HepG2 (cell line): ENCODE measurements at places on chromosomes 5 and 9.

DNA sequence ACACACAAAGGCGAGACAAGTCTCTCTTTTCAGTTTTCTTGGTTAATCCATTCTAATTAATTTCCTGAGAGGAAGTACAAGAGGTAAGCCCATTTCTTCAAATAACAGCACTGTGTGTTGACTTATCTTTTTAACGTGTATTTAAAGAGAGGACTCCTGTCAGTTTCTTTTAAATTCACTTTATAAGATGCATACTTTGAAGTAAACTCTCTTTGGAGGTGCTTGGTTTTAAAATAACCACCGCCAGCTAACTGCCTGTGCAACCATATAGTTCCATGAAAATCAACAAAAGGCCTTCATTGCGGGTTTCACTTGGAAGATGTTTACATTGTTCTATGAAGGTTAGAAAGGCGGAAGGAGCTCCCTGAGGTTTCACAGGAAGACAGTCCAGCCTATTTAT is 13.1 kb upstream of the SERINC5 start:
- DNase-seq = no peak

GRCh38 chr9:79584655-79584982 is 12.9 kb downstream of the TLE4 start:
- no peak for DNase-seq

- DNase-seq = no peak
These were observed 16.6 kb upstream of the FBP2 start for GRCh38 chr9:94610181-94610606.

- no peak for DNase-seq
These were observed 71.1 kb downstream of the FBXL7 start for GRCh38 chr5:15571081-15571480.

DNA sequence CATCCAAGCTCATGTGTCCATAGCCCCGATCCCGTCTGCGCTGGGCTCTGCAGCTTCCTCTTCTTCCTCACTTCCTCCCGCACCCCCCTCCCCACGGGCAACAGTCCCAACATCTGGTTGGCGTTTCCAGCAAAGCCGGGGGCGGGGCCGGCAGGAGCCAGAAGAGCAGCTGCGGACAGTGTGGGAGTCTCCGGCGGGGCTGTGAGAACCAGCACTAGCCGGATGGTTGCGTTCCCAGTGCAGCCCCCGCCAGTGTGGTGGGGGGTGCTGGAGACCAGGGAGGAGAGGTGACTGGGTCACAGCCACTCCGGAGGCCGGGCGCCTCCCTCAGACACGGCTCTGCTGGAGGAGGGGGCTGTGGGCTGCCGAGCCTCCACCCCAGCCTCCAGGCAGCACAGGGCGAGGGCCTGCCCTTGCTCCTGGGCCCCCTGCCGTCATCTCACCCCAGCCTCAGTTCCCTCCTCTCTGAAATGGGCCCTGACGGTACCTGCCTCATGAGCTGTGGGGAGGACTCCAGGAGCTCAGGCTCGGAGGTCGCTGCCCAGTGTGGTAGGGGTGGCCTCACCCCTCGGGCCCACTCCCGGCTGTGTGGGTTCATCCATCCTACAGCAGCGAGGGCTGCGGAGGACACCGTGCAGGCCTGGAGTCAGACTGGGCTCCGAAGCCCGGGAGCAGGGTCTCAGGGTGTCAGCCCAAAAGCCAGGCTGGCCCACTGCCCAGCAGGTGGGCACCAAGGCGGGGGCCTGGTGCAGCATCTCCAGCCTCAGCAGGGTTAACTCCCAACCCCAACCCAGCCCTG is 41.5 kb upstream of the NOTCH1 start:
- no peak for DNase-seq

DNA sequence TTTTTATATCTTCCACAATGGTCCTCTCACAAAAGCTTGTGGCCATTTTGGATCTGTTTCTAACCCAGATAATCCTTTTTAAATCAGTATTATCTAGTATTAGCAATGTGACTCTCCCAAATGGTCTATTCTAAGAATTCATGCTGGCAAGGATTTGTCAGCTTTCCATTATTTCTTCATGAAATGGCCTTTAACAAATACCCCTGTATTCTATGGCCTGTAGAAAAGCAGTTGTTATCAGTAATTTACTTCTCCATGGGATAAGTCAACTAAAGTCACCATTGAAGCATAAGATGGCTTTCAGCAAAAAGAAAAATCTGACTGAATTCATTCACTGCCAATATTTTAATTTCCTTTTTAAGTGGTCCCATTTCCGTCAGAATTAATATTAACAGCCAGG is 346.4 kb upstream of the FAM174A start:
- no peak for DNase-seq

DNA sequence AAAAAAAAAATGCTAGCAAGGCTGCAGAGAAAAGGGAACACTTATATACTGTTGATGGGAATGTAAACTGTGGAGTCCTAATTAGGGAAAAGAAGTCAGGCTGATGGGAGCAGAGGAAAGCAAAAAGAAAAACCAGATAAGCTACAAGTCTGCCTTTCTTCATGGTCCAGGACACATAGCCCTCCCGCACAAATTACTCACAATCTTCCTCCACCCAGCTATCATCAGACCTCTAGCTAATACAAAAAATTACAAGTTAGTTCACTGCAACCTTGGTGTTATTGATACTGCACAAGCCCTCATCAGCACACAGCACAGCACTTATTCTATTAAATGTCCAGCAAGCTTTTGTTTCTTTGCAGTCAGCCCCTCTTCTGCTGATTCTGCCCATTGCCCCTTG is 186.0 kb upstream of the ADRA1B start:
- no peak for DNase-seq

- DNase-seq = no peak
These were observed 104.6 kb downstream of the MTX3 start for GRCh38 chr5:79886456-79886855.

DNA sequence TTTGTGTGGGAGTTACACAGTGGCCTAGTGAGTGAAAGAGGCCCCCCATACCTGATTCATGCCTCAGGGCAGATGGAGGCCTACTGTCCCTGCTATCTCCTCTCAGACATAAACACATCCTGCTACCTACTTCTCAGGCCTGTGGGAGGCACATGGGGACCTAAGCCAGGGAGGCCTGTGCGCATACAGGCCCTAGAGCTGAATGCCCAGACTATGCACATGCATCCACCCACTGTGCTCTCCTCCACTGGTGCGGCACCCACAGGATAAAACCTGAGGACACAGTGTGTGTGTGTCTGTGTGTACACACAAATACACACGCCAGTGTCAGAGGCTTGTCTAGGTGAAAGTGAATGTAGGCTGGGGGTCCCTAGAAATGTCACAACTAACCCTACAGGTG is 1.4 kb downstream of the PAX5 start:
- no peak for DNase-seq

DNA sequence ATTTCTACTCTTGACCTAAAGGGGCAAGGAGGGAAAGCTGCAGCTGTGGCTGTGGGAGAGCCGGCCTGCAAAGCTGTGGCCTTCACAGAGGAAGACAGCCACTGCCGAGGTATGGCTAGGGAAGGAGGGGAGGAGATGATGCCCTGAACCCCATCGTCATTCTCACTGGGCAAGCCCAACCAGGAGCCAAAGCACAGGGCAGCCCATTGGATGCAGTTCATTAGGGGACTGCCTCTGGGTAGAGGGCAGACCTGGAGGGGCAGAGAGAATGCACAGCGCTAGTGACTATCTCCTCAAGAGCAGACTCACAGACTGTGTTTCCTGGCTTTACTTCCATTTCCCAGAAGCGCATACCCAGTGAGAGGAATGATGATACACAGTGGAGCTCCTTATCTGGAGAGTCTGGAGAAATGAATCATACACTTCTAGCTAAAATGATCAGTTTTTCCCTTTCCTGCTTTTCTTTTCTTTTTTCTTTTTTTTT is 47.2 kb upstream of the TTC23L start:
- no peak for DNase-seq

DNA sequence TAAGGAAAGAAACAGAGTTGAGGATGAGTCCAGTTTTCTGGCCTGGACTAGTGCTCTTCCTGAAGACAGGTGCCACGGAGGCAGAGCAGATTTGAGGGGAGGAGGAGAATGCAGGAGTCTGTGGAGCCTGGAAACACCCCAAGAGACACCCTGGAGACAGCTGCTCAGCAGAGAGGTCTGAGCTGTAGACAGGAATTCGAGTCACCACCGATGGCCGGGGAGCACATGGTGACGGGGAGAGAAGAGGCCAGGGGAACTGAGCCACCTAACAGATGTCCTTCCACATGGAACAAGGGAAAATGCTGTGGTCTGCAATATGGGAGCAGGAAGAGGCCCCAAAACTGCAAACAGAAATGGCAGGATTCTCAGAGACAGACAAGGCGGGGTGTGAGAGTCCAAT is 22.9 kb downstream of the CPLX2 start:
- DNase-seq = no peak

DNA sequence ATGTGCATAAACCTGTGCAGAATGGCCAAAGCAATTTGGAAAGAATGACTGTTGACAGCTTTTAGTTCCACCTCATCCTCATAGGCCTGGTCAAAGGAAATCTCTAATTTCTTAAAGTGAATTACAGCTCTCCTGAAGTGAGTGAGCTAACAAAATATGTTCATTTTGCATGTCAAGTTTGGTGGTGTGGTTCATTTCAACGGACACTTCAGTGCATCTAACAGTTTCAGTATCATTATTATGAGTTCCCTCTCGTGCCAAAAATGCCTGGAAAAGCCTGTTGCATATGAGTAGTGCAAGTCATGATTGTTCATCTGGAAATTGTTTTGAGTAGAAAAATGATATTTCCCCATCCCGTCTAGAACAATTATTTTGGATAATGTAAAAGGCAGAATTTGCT is 53.2 kb upstream of the HMHB1 start:
- DNase-seq = no peak

- no peak for DNase-seq
These were observed 66.9 kb upstream of the SV2C start for GRCh38 chr5:76016258-76016657.

GRCh38 chr9:79471580-79472543 is 99.9 kb upstream of the TLE4 start:
- no peak for DNase-seq

- no peak for DNase-seq
These were observed 133.1 kb downstream of the PIK3R1 start for GRCh38 chr5:68348447-68349222.

DNA sequence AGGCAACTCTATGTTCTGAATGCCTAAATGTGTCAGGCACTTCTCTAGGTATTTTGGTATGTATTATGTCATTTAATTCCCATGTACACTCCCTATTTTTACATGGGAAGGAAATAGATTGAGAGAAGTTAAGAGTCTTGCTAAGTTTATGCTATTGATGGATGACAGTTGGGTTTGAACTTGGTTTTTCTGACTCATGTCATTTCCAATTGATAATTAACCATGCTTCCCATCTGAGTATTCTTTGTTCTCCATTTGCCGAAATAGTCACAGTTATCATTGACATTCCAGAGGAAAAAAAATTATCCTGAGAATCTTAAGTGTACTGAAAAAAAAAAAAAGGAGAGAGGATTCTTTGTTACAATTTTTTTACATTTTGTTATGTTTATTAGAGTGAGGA is 23.1 kb upstream of the DMRTA1 start:
- DNase-seq = no peak

- no peak for DNase-seq
These were observed 176.7 kb upstream of the DMAC1 start for GRCh38 chr9:7976167-7976755.

DNA sequence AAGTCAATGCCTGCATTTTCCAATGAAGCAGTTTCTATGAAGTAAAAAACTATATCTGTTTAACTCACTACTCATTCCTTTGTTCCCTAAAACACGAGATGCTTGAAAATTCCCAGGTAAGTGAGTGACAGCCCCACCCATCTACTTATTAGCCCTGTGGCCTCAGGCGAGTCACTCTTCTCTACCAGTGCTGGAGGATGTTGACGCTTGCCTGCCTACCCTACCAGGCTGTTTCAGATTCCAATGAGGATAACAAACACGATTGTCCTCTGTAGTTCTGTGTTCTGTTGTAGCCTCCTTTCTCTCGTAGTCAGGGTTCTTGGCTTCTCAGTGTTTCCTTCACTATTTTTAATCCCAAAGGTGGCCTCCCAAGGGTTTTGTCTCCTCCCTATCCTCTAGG is 388.8 kb downstream of the KDM4C start:
- DNase-seq = no peak

- DNase-seq = no peak
These were observed 23.9 kb downstream of the IRX2 start for GRCh38 chr5:2727550-2727949.

- no peak for DNase-seq
These were observed 124.2 kb downstream of the KCNIP1 start for GRCh38 chr5:170628028-170628427.

- no peak for DNase-seq
These were observed 49.4 kb downstream of the NUP214 start for GRCh38 chr9:131174681-131175239.

GRCh38 chr9:23682891-23683431 is 143.1 kb downstream of the ELAVL2 start:
- no peak for DNase-seq

DNA sequence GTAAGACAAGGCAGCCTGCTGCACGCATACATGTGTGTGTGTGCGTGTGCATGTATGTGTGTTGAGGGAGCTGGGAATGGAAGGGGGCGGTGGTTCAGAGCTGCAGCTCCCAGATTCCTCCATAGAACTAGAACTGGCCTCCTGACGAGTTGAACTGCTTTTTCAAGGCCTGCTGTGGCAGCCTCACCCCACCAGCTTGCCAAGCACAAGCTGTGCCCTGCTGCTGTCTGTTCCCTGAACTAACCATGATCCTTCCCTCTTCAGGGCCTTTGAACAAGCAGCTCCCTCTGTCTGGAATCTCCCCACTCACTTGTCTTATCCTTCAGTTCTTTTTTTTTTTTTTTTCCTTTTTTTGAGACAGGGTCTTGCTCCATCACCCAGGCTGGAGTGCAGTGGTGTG is 22.6 kb downstream of the LRSAM1 start:
- DNase-seq = no peak

- no peak for DNase-seq
These were observed 29.4 kb upstream of the PURA start for GRCh38 chr5:140084541-140084940.

DNA sequence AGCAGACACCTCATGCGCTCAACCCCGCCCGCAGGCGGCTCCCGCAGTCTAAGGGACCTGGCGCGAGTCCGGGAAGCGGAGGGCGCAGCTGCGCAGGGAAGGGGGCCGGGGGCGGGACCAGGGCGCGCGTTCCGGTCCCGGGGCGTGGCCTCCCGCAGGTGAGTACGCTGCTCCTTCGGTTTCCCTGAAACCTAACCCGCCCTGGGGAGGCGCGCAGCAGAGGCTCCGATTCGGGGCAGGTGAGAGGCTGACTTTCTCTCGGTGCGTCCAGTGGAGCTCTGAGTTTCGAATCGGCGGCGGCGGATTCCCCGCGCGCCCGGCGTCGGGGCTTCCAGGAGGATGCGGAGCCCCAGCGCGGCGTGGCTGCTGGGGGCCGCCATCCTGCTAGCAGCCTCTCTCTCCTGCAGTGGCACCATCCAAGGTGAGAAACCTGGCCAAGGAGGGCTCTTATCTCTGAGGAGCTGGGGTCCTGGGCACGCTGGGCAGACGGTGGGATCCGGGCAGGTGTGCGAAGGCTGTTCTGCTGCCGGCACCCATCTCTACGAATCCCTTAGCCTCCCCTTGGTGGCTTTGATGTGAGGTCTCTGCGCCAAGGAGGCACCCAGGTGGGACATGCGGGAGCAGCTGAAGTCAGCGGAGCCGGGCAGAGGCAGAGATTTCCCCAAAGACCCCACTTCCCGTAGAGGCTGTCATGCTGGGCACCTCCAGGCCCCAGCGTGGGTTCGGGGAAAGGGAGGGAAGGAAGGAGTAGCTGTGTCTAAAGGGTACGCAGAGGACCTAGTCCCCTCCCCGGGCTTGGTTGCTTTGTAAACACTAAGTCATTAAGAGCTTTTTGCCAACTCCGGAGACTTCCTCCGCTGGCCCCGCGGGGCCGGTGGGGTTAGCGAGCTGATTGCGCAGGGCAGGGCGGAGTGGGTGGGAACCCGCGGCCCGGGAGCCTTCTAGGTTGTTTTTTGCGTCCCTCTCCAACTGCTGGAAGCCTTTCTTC is at the start of gene F2RL1:
Gene F2RL1, plus strand, starts transcription at position 187 of the 988 bp plus-strand sequence. Its CDS starts 153 bp downstream, at position 340.
- peak; percentile 81 for DNase-seq
